Activated T-helper 1 cell treated with anti-CD3 and anti-CD28 coated beads, Interleukin-2, amount 50 U/mL, for 16 hours (primary cell): ENCODE measurements at places on chromosomes 3 and 15.

DNA sequence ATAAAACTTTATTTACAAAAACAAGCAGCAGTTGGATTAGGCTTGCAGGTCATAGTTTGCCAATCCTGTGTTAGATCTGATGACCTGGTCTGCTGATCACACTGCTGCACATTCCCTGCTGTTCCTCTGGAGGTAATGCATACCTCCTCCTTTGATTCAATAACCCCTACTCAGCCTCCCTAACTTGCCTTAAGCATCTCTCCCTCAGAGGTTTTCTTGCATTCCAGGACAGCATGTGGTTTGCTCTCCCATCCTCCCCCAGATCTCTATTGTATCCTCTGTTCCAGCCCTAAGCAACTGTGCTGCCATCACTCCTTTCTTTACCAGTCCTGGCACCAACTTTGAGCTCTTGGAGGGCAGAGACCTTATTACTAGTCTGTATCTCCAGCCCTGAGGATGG is 63.4 kb downstream of the CACNA2D3 start:
- no peak for DNase-seq

DNA sequence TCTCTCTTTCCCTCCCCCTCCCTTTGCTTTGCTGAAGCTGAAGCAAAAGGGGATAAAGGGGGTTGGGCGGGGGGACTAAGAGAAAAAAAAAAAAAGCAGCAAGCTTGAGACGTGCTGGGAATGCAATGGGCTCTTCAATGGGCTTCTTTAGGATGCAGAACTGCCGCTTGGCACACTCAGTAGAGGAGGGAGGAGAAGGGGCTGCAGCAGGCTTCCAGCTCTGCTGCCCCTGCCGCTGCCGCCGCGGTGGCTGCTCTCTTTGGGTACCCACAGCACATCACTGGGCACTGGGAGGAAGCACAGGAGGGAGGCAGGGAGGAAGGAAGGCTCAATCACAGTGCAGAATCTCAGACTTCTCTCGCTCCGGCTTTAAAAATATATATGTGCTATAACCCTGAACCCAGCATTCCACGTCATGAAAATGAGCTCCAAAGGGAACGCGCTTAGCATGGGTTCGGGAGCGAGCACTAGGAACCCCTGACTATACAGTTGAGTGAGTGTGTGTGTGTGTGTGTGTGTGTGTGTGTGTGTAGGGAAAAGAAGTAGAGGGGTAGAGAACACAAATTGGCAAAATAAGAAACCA is 3.5 kb downstream of the SLITRK3 start:
- DNase-seq: no peak

- no peak for DNase-seq
These were observed 40.5 kb upstream of the SEC13 start for GRCh38 chr3:10361375-10361774.

DNA sequence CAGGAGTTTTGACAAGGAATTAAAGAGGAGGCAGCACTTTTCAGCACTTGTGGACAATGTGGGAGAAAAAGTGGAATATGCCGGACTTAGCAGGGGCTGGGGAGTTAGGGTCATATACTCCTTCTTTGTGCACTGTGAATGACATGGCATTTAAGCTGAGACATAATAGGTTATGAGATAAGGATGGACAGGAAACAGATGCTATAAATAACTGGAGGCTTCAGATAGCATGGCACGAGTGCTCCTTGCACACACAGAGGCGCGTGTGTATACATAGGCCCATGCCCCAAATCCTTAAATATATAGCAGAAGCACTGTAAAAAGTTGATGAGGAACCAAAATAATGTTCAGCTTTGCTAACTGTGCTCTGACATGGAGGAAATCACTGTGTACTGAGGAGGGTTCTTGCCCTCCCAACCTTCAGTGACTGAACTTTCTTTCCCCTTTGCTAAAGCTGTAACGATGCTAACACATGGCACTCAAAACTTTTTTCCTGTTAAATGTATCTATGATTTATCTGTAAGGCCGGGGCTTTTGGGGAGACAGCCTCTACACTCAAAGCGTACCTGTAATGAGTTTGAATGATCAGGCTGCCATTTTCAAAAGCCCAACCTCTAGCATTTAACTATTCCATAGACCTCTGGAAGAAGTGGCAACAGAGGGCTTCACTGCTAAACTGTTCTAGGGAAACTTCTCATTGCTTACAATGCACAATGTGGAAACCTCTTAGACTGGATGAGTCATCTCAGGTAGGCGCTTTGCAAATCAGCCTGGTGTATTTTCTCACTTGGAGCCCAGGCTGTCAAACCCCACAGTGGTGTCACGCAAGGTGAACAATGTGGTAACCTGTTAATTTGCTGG is 784.6 kb downstream of the NR2F2 start:
- no peak for DNase-seq

GRCh38 chr3:157939166-157939565 is 167.1 kb downstream of the SHOX2 start:
- no peak for DNase-seq

DNA sequence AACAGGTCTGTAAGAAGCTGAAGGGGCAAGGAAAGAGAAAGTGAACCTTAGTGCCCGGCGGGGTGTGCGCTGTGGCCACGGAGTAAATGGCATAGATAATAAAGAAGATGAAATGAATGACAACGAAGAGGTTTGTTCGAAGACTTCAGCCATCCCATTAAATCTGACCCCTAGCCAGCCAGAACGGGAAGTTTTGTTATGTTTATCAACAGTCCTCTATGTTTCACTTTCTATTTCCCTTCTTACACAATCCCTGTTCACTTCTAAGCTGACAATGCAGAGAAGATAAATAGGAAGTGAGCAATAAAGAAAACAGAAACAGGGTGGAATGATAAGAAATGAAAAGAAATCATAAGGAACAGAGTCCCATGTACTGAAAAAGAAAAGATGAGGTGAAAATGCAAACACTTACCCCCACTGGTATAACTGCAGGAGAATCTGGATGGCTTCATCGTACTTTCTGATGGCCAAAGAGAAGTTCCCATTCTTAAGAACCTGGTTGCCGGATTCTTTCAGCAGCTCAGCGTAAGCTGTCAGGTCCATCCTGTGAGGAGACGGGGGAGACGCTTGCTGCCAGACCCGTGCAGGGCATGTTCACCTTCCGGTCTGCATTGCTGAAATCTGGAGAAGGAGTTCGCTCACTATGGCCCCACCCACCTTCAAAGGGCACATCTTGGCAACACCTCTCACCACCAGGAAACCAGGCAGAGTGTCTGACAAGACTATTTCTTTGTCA is 36.8 kb downstream of the TRANK1 start:
- peak; percentile 34 for DNase-seq

DNA sequence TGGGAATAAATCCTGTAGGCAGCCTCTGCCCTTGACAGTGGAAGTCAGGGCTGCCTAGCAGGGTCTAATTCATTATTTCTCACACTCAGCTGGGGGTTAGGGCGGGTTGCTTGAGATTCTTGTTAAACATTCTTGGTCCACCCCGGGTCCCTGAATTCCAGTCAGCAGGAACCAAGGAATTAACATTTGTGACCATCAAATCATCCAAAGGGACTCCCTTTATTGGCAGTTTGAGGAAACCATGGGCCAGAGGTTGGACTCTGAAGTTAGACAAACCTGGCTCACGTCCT is 122.8 kb downstream of the EEFSEC start:
- no peak for DNase-seq

DNA sequence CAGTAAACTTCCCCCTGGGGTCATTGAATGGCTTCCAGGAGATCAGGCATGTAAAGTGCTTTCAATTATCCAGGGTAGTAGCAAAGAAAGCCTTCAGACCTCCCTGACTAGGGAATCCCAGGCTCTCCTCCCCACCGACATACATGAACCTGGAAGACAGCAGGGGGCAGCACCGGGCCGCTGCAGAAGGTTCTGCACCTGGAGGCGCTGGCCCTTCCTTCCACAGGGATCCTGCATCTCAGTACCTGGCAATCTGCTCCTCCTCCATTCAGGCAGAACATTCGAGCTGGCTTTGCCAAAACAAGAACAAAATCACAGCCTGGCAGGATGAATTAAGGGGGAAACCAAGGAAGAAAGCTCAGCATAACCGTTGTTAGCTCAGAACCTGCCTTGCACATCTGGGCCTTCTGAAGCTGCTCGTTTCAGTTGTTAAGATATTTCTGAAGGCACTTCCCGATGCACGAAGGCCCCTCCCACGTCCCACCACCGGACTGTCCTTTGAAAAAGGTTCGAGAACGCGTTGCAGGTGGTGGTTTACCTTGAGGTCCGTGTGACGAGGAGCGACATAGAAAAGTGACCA is 237.7 kb downstream of the SLCO3A1 start:
- DNase-seq: no peak

DNA sequence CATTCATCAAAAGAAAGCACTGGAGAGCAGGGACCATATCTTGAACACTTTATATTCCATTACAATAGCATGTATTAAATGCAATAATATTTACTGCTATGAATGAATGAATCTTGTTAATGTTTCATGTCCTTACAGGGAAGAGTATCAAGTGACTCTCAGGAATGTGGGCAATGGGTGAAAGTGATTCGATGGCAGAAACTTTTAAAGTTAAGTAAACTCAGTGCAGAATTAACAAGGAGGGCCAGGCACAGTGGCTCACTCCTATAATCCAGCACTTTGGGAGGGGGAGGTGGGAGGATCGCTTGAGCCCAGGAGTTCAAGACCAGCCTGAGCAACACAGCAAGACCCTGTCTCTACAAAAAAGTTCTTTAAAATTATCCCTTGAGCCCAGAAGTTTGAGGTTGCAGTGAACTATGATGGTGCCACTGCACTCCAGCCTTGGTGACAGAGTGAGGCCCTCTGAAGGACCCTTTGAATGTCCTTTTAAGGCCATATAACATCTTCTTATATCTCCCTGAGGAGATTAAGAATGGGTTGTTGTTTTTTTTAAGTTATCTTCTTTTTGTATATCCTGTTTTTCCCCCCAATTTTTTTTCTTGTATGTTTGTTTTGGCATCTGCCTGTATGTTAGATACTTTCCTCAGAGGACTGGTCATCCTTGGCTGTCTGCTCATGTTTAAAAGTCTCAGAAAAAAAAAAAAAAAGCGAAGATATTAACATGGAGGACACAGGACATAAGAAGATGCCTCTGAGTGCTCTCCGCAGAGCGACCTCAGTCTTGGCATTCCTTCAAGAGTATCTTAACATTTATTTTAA is 9.6 kb upstream of the FSIP1 start:
- no peak for DNase-seq

DNA sequence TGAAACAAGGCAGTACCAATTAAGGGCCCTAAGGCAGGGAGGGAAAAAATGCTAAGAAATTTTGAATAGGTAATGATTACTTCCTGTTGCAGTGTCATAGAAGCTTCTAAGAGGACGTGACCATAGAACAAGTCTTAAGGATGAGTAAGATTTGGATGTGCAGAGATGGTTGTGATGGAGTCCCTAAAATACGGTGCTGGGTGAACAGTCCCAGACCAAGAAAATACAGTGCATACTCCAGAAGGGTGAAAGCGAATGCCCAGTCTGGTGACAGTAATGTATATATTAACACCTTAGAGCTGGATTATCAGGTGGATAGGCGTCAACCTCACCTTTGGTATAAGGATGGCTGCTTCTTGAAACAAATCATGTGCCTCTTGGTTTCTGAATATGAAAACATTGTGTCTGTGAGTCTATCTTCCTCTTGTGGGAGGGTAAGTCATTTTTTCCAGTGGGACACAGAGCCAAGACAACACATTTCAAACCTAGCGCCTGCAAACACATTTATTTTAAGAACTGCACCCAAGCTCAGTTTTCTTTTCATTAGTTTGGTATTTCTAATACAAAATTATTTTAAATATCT is 101.2 kb upstream of the TP63 start:
- DNase-seq: no peak

GRCh38 chr3:185405664-185406063 is 42.7 kb downstream of the MAP3K13 start:
- DNase-seq: no peak

- peak; percentile 41 for DNase-seq
These were observed 32.3 kb downstream of the TMOD3 start for GRCh38 chr15:51861557-51862359.

DNA sequence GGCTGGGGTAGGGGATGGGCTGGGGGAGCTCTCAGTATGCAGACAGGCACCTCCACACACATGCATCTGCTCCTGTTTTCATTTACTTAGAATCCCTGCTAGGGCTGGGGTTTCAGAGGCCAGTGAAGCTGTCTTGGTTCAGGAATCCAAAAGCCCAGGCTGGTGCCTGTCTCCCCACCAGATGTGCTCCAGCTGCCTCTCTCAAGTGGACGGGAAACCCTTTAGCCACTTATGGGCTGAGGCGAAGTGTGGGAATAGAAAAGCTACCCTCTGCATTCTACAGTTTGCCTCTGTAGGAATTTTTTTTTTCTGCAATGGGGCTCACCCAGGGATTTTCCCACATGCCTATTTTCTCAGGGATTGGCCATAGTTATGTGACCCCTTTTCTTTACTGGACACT is 72.5 kb downstream of the ATP2B2 start:
- DNase-seq: no peak

DNA sequence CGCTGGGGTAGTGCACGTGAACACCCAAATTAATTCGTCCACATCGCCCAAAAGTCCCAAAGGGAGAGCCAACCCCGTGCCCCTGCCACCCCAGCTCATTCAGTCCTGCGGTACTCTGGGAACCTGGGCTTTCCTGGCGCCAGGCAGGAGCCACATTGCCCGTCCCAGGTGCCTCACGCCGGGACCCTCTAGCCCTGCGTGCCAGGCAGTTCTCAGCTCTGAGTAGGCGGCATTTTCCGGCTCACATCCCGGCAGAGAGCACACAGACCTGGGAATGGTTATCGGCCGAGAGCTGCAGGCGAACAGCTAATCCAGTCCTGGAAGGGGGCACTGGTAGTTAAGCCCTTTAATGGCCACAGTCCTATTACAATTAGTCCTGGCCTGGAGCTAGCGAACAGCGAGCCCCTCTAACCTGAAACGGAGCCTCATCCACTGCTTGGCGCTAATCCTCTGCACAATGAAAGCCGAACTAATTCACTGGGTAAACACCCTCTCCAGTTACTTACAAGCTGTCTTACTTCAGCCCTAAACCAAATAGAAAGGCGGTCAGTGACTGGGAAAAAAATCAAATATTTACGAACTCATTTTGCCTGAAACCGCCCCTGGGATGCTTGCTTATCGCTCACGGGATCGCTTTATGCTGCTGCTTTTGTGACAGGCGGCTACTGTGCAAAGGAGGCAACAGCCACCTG is 254.6 kb upstream of the SOX14 start:
- DNase-seq: no peak
